ENCODE measurements at places on chromosomes 6 and 20.

- DNase-seq: no peak
These were observed 303.6 kb downstream of the TRDN start for GRCh38 chr6:123333000-123333756.

DNA sequence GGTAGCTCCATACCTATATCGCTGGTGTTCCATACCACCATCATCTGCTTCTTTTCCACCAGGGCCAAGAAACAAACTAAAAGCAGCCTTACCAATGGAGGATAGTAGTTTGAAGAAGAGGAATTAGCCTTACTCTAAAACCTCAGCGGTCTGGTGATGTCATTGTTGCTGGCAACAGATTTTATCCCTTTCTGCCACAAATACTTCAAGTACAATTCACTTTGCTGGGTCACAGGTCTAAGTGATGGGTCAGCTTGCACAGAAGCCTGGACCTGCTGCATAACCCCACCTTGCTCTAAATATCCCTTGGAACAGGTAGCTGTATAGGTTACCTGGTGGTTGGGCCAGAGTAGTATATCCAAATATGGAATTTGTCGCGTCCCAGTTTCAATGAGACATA lies 53.2 kb upstream of the THEMIS start:
- DNase-seq: no peak

DNA sequence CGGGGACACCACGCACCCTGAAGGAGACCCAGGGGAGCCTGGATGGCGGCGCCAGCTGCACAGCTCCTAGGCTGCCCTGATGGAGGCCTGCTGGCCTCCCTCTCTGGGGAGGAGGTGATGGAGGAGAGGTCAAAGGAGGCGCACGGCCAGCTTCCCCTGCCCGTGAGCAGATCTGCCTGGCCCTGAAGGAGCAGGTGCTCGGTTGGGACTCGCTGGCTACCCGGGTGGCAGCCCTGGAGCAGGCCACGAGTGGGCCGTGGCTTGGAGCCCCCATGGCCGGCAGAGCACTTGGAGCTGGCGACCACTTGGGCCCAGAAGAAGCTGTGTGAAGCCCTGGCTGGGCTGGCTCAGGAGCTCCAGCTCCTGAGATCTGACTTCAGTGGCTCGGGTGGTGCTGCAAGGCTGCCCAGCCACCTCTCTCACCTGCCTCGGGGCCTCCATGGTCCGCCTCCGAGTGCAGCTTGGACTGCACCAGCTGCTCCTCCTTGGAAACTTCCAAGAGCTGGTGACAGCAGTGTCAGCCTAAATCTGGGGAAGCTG lies 7.5 kb upstream of the RAET1E start:
- DNase-seq: no peak

GRCh38 chr20:22966787-22967464 lies 68.2 kb upstream of the SSTR4 start:
- no peak for DNase-seq

- DNase-seq: no peak
These were observed 312.8 kb upstream of the PTCHD4 start for GRCh38 chr6:48423640-48424365.

Measured in effector memory CD8-positive, alpha-beta T cell (primary cell).